ENCODE measurements at places on chromosomes 12 and 14. TPM values are rescaled to one million over a fixed set of nuclear protein-coding genes. Genes with fewer than 3 reads are reported as not detected.

Gene SPTLC2
- 25.6 TPM for total RNA-seq

Gene IKZF4
- total RNA-seq: 1.0 TPM

Gene GPR65
- not detected for total RNA-seq

Gene LHX5
- total RNA-seq: 0.23 TPM

Gene RERG
- total RNA-seq: not detected

Gene CLEC2A
- total RNA-seq: not detected

Gene PNMA1
- total RNA-seq: 36.7 TPM

Gene CLEC14A
- not detected for total RNA-seq

Gene KRT5
- not detected for total RNA-seq

Gene NDUFA12
- total RNA-seq: 118 TPM

Gene B3GNT4
- total RNA-seq: 4.0 TPM

Gene GPR132
- total RNA-seq: 0.04 TPM

Gene CD27
- total RNA-seq: not detected

Gene LGMN
- 46.8 TPM for total RNA-seq

Gene USP15
- total RNA-seq: 46.1 TPM

Gene DDX23
- total RNA-seq: 105 TPM

DNA sequence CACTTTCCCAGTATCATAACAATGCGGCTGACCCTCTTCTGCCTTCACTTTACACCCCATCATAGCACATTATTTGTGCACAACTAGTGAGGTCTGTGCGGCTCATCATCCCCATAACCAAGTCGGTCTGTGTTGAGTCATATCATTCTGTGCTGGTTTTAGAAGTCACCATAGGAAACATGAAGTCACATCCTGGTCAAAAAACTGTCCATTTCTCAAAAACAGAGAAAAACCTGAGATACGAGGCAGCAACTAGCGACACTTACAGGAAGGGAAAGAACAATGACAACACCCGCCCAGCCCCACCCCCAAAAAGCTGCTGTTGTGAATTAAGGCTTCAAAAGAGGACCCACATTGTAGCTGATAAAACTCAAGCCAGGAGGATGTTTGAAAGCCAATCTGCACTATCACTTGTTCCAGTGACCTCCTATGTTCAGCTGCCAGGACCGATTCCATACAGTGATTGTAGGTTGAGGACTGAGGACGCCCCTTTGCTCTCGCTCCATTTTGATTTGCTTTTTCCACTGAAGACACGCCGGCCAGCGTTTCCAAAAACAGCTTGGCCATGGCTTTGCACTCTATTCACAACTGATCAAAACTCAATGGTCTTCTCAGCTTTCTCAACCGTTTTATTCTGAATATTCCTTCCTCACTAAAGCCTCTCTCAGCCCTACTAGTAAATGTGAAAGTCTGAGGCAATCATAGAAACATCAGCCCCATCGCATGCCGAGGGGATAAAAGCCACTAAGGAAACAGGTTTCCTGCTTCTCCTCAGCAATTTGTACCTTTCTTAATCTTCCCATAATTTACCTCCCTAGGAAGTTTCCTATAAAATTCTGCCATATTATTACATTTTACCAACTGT is 87.5 kb downstream of the DUSP16 start:
- no peaks in the 10 kb centered on the region for H3K36me3 ChIP-seq
- peaks cover 10% of the 10 kb centered on the region for H3K4me1 ChIP-seq
- no peak overlapping the region for H3K27ac ChIP-seq
- H3K27me3 ChIP-seq: no peaks in the 10 kb centered on the region

DNA sequence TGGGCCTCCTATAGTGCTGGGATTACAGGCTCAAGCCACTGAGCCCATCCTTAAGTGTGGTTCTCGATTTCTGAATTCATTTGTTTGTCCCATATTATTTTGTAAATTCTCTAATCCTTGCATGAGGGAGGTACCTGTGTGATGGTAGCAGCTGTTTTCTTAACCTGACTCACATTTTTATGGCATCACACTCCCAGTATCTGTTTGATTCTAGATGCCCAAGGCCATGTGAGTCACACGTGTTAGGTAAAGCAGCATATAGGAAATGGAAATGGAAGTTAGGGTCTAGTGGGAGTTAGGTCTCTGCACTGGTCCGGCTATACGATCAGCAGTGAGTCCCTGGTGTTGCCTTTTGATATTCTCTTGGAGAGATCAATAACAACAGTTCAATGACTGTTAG is 198.1 kb downstream of the ERC1 start:
- H3K36me3 ChIP-seq: no peaks in the 10 kb centered on the region
- no peaks in the 10 kb centered on the region for H3K27me3 ChIP-seq
- peak; percentile 87 for DNase-seq
- H3K27ac ChIP-seq: peak overlapping the region; percentile 79
- H3K4me3 ChIP-seq: no peak overlapping the region

DNA sequence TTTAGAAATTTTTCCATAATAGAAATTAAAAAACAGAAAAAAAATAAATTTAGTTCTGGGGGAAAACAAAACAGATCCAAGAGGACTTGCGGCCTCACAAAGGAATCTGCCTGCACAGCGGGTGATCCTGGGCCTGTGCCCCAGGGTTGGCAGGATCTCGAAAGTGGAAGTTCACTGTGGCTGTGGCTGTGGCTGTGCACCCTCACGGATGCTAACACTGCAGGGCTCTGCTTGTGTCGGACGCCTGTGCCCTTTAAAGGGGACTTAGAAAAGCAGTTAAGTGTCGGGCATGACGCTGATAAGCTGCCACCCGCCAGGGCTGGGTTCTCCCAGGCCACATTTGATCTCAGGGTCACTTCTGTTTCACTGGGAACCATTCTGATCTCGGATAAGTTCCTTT is 209.1 kb downstream of the TTC7B start:
- no peak overlapping the region for H3K27ac ChIP-seq
- DNase-seq: no peak
- no peaks in the 10 kb centered on the region for H3K4me1 ChIP-seq
- no peaks in the 10 kb centered on the region for H3K36me3 ChIP-seq
- H3K4me3 ChIP-seq: no peak overlapping the region

GRCh38 chr12:21144309-21144708 is 13.3 kb downstream of the SLCO1B1 start:
- no peak overlapping the region for H3K27ac ChIP-seq
- no peaks in the 10 kb centered on the region for H3K27me3 ChIP-seq
- H3K4me3 ChIP-seq: no peak overlapping the region
- no peak for DNase-seq

DNA sequence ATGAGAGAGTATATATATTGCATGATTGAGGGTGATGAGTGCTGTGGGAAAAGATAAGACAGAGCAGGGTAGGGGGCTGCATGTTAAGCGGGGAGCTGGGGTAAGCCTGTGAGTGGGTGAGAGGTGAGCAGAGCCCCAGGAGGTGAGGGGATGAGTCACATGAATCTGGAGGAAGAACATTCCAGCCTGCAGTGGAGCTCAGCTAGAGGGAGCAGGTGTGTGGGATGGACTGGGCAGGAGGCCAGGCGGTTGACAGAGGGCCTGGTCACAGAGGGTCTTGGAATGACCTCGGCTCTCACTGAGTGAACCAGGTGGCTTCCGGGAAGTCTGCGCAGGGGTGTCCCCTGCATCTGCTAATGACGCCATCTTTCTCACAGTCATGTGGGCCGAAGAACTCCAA is 44.4 kb downstream of the GIT2 start:
- DNase-seq: peak; percentile 84
- peaks cover 26% of the 10 kb centered on the region for H3K36me3 ChIP-seq
- peak overlapping the region; percentile 66 for H3K27ac ChIP-seq
- H3K4me3 ChIP-seq: peak overlapping the region; percentile 8
- peaks cover 24% of the 10 kb centered on the region for H3K4me1 ChIP-seq

DNA sequence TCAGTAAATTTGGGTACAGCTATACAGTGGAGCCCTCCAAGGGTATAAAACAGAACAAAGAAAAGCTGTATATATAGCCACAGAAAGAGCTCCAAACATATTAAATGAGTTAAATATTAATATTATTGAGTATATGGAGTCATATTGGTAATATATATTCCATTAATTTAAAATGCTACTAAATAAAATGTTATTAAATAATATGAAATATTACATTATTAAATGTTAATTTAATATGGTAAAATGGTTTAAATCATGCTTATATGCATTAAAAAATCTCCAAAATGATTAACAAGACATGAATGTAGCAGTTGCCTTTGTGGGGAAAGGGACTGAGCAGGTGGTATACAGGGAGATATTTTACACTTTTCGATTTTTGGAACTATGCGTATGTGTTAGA is 164.0 kb downstream of the PELI2 start:
- H3K4me3 ChIP-seq: no peak overlapping the region
- H3K36me3 ChIP-seq: no peaks in the 10 kb centered on the region
- H3K27me3 ChIP-seq: peaks cover 53% of the 10 kb centered on the region
- DNase-seq: no peak
- H3K4me1 ChIP-seq: no peaks in the 10 kb centered on the region

- no peak overlapping the region for H3K27ac ChIP-seq
- no peaks in the 10 kb centered on the region for H3K27me3 ChIP-seq
- DNase-seq: peak; percentile 29
- H3K4me3 ChIP-seq: no peak overlapping the region
- no peaks in the 10 kb centered on the region for H3K36me3 ChIP-seq
These were observed 12.5 kb upstream of the CRADD start for GRCh38 chr12:93664573-93665138.

- H3K4me3 ChIP-seq: no peak overlapping the region
- no peaks in the 10 kb centered on the region for H3K4me1 ChIP-seq
These were observed 51.1 kb downstream of the CCDC60 start for GRCh38 chr12:119385659-119386058.

DNA sequence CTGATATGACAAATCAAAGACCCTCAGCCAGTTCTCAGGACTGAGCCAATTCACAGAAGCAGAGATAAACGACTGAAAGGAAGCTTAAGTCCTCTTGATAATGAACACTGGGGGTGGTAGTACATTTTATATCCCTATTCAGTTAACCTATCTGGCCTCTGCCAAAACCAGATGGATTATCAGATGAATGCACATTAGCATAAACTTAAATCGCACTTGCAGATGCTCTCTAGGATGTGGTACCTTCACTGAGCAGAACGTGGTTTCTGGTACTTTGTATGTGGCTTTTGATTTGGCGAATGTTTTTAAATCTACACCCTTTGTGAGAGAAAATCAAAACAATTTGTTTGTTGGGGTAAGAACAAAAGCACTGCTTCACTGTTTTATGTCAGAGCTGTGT is 21.1 kb upstream of the TAS2R14 start:
- H3K36me3 ChIP-seq: no peaks in the 10 kb centered on the region
- no peak overlapping the region for H3K4me3 ChIP-seq
- DNase-seq: no peak
- no peaks in the 10 kb centered on the region for H3K27me3 ChIP-seq
- H3K4me1 ChIP-seq: no peaks in the 10 kb centered on the region

DNA sequence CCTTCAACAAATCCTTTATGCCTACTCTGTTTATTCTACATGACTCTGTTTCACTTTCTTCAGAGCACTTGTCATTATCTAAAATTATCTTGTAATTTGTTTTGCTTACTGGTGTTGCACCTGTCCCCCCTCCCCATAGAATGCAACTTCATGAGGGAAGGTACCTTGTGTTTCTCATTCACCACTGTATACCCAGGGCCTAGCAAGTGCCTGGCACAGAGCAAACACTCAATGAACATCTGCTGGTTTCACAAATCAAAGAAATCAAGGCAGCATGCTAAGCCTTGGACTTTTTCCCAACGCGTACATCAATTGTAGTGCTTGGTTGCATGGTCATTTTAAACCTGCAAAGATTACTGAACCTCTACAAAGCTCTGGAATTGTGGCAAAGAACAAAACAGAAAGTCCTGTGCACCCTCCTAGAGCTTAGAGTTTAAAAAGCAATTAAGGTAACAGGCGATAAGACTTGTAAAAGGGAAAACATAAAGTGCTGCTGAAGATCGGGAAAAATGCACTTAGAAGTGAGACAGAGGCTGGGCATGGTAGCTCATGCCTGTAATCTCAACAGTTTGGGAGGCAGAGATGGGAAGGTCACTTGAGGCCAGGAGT is 479.1 kb downstream of the MED13L start:
- no peak for DNase-seq
- H3K4me1 ChIP-seq: no peaks in the 10 kb centered on the region
- H3K36me3 ChIP-seq: no peaks in the 10 kb centered on the region
- no peak overlapping the region for H3K27ac ChIP-seq
- no peak overlapping the region for H3K4me3 ChIP-seq
- peaks cover 15% of the 10 kb centered on the region for H3K27me3 ChIP-seq
